ENCODE measurements at places on chromosomes 7 and 10. TPM values are rescaled to one million over a fixed set of nuclear protein-coding genes. Genes with fewer than 3 reads are reported as not detected.

STEAP1 gene
- 3.3 TPM for total RNA-seq

TAS2R4 gene
- 1.1 TPM for total RNA-seq

DNA sequence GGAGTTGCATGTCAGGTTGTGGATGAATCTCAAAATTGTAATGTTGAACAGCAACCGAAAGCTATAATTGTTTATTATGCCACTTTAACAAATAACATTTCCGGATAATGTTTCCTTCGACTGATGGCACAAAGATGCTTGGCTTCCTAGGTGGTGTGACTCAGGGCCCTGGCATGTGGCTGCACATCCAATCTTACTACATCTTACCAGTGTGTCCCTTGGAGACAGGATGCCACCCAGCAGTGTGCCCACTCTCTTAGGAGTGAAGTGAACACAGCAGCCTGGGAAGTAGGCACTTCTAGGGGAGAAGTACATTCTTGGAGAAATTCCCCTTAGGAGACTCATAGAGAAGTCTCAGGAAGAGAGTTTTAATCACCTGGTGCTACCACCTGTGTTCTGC is 33.0 kb upstream of the GPR26 start:
- no peak for DNase-seq

GRCh38 chr7:138008588-138009349 is 6.9 kb upstream of the CREB3L2 start:
- DNase-seq = peak; percentile 13

DNA sequence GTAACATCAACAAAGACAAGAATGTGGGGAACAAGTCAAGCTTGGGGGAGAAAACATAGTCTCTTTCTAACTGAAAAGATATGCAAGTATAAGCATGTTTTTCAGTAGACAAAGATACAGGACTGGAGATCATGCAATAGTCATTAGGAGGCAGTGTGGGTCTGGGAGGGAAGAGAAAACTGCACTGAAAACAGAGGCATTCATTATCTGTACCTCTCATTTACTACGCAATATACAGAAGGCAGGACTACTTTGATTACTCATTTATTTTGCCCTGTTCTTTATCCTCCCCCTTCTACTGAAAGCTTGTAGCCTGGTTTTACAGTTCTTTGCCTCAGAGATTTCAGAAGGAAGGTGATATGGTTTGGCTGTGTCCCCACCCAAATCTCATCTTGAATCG is 341.2 kb downstream of the CRPPA start:
- DNase-seq = no peak

DNA sequence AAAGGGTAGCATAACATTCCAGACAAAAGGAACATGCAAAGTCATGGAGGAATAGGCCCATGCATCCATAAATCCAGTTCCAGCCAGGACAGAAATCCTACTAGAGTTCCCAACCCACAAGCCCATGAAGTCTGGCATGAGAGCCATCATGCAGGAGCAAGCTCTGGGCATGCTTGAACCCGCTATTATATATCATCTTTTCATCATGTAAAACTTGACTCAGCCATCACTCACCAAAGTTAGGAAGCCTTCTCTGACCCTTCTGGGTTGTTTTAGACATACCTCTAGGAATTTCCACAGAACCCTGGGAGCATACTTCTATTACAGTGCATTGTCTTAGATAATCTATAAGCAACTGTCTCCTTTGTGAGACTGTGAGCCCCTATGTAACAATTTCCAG is 293.0 kb upstream of the NPSR1 start:
- no peak for DNase-seq

- no peak for DNase-seq
These were observed 34.6 kb downstream of the LRMDA start for GRCh38 chr10:75466001-75466400.

- DNase-seq = no peak
These were observed 7.9 kb upstream of the NUDCD3 start for GRCh38 chr7:44498230-44498954.

- DNase-seq = no peak
These were observed 191.8 kb upstream of the CXCL12 start for GRCh38 chr10:44576702-44577191.

GRCh38 chr10:84375011-84375410 is 46.6 kb downstream of the CCSER2 start:
- peak; percentile 20 for DNase-seq

DNA sequence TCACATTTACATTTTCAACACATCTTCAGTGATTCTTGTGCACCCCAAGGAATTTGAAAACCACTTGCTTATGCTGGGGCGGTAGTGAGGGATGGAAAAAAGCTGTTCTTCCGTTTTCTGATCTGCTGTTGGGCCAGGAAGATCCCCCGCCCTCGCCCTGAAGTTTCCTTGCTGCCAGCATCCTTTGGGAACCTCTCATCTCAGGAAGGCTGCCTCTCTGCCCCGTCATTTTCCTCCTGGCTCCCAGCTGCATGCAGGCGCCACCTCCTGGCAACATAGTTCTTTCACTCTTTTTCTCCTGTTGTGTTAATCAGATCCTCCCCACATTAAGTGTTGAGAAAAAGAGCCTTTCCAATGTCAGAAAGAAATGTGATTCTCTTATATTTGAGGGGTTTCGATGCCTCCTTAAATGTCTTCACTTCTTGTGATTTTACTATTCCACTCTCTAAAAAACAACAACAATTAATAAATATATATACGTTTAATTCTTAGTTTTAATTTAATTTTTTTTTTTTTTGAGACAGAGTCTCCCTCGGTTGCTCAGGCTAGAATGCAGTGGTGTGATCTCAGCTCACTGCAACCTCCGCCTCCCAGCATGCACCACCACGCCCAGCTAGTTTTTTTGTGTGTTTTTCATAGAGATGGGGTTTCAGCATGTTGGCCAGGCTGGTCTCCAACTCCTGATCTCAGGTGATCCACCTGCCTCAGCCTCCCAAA is 122.9 kb downstream of the RALA start:
- DNase-seq = peak; percentile 70

- DNase-seq = no peak
These were observed 1.9 kb upstream of the GPR22 start for GRCh38 chr7:107467972-107468371.

Measured in neural crest cell (in vitro differentiated cells).